ENCODE measurements at places on chromosomes 1 and 21. TPM values are rescaled to one million over a fixed set of nuclear protein-coding genes. Genes with fewer than 3 reads are reported as not detected.

DNA sequence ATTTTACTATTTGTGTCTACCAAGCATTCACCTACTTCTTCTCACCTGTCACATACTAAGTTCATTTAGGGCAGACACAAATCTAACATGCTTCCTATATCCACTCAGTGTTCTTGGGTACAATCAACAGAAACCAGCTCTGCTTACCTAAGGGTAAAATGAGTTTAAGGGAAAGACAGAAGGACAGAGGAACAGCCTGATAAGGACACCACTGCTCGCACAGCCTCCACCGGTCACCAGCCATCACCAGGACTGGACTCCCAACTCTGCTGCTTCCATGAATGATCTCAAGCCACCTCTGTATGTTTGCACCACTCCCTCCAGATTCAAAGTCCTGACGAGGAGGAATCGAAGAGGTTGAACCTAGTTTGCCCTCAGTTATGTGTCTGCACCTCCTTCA is 72.4 kb downstream of the JAK1 start:
- H3K27ac ChIP-seq, result no peak overlapping the region
- H3K27me3 ChIP-seq, result no peaks in the 10 kb centered on the region
- H3K4me3 ChIP-seq, result no peak overlapping the region

DNA sequence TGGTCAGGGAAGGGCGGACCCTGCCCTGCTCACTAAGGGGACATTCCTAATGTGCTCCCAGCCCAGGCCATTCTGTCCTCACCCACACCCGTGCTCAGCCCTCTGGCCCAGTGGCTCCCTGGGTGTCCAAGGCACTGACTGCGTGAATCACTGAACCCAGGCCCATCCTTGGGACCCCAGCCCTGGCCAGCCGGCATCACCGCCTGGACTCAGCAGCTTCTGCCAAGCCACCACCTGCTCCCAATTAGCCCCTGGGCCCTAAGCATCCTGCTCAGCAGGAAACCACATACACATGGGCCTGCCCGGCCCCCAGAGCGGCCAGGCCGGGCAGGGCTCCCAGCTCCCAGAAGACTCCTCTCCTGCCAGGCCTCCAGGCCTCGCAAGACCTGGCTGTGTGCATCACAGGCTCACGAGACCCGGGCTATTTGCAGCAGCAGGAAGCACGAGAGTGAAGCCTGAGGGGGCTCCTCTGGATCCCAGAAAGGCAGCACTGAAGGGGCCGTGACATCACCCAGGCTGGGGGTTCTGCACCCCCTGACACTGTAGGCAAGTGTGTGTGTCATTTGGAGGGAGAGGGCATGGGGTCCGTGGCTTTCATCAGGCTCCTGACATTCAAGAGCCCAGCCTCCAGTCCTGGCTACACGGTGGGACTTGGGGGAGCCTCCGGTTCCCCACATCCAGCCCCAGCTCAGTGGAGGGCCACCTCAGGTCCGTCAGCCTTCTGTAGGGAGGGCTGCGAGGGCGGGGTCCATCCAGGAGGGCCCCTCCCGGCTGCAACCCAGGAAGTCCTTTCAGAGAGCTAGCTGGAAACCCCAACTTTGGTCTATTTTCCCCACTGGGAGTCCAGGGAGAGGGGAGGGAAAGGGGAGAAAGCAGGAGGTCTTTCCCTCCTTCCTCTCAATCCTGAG is 1.6 kb downstream of the MFAP2 start:
- DNase-seq, result no peak
- peak overlapping the region; percentile 25 for H3K4me3 ChIP-seq
- no peaks in the 10 kb centered on the region for H3K27me3 ChIP-seq
- no peak overlapping the region for H3K27ac ChIP-seq
- H3K36me3 ChIP-seq, result no peaks in the 10 kb centered on the region

- no peak for DNase-seq
- no peaks in the 10 kb centered on the region for H3K27me3 ChIP-seq
- no peak overlapping the region for H3K27ac ChIP-seq
- no peak overlapping the region for H3K4me3 ChIP-seq
- no peaks in the 10 kb centered on the region for H3K4me1 ChIP-seq
These were observed 5.0 kb upstream of the MEAF6 start for GRCh38 chr1:37519613-37520012.

DNA sequence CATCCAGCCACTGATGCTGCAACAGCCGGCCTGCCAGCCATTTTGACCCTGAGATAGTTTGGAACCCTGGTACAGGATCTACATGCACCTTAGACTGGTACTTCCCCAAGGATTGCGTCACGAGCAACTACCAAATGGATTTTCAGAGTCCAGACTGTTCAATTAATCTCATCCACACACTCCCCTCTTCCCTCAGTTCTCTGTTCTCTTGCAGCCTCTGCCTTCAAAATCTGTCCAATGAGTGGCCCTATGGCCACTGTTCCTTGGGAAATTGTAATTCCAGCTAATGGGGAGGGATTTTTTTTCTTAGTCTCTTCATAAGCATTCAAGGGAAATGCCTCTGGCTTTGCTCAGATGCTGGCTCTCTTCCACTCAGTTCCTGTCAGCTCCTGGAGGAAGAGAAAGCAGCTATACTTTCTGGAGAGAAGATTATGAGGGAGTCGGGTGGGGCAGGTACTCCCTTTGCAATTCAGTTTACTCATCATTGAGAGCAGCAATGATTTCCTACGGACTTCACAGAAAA is 19.8 kb upstream of the UAP1 start:
- H3K4me3 ChIP-seq, result no peak overlapping the region
- no peak for DNase-seq
- H3K27ac ChIP-seq, result peak overlapping the region; percentile 53
- no peaks in the 10 kb centered on the region for H3K36me3 ChIP-seq
- H3K27me3 ChIP-seq, result no peaks in the 10 kb centered on the region

GRCh38 chr1:56063461-56063860 is 515.9 kb downstream of the PLPP3 start:
- no peaks in the 10 kb centered on the region for H3K4me1 ChIP-seq
- H3K4me3 ChIP-seq, result no peak overlapping the region
- no peaks in the 10 kb centered on the region for H3K36me3 ChIP-seq
- DNase-seq, result no peak

DNA sequence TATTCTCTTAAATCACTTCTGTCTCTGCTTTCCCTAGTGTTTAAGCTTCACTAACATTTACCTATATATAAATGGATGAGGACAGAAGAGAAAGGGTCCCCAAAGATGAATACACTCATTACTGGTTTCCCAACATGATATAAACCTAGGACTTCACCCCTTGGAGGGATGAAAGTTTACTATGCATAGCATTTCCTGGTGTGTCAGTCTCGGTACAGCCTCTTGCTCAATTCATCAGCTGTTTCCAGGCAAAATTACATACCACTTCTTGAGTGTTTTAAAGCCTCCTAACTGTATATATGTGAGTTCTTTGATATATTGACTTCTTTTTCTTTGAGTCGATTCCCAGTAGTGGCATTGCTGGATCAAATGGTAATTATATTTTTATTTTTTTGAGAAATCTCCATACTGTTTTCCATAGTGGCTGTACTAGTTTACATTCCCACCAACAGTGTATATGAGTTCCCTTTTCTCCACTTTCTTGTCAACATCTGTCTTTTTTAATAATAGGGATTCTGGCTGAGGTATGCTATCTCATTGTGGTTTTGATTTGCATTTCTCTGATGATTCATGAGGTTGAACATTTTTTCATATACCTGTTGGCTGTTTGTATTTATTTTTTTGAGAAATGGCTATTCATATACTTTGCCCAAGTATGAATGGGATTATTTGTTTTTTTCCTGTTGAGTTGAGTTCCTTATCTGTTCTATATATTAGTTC is 259.3 kb upstream of the CACYBP start:
- H3K27me3 ChIP-seq, result no peaks in the 10 kb centered on the region
- H3K36me3 ChIP-seq, result no peaks in the 10 kb centered on the region
- H3K4me3 ChIP-seq, result no peak overlapping the region
- peak overlapping the region; percentile 51 for H3K27ac ChIP-seq
- peaks cover 39% of the 10 kb centered on the region for H3K4me1 ChIP-seq

- H3K27me3 ChIP-seq, result no peaks in the 10 kb centered on the region
- H3K36me3 ChIP-seq, result no peaks in the 10 kb centered on the region
- peak; percentile 5 for DNase-seq
These were observed 38.5 kb upstream of the PGBD5 start for GRCh38 chr1:230464671-230465070.

DNA sequence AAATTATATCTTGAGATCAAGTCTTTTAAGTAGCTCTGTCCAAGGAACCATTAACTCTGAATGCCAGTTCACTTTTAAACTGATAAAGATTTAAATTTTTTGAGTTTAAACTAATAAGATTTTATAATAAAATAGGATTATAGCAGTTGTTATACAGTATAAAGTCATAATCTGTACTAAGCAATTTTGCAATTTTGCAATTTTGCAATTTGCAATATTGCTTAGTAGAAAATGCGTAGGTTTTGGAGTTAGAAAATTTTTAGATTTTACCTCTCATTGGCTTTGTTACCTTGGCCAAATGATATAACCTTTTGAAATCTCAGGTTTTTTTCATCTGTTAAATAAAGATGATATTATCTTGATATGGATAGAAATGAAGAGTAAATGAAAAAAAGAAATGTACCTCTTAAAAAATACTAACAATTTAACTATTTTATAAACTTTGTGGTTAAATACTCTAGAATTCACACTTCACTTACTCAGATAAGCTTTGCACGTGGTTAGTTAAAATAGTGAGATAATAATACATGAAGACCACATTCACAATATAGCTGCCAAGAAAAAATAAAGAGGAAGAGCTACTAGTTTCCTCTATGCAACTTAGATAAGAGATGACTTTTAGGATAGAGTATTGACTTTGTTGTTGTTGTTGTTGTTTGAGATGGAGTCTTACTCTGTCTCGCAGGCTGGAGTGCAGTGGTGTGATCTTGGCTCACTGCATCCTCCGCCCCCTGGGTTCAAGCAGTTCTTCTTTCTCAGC is 13.9 kb downstream of the CCDC18 start:
- H3K27ac ChIP-seq, result no peak overlapping the region
- no peak for DNase-seq
- H3K4me1 ChIP-seq, result no peaks in the 10 kb centered on the region
- H3K27me3 ChIP-seq, result no peaks in the 10 kb centered on the region

DNA sequence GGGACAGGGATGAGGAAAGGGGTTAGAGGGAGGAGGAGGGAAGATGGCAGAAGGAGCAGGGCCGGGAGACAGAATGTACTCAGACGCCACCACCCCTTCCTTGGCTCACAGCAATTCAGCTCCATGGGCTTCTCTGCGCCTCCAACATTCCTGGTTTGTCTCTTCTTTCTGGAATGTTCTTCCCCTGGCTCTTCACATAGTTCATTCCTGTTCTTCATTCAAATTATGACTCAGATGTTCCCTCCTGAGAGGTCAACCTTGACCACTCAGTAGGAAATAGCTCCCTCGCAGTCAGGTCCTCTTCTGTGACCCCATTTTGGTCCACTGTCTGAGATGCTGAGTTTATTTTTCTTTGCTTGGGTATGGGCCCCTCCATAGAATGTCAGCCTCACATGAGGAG is 203.2 kb downstream of the C1orf94 start:
- no peaks in the 10 kb centered on the region for H3K4me1 ChIP-seq
- no peak for DNase-seq
- H3K27me3 ChIP-seq, result no peaks in the 10 kb centered on the region
- H3K27ac ChIP-seq, result no peak overlapping the region
- no peaks in the 10 kb centered on the region for H3K36me3 ChIP-seq
- H3K4me3 ChIP-seq, result no peak overlapping the region

The HSD17B7 gene
- 19.7 TPM for total RNA-seq

The CYP4X1 gene
- total RNA-seq, result 5.2 TPM

Data from left lung (tissue), 14 donors.